Breast epithelium (tissue), 4 donors: ENCODE measurements at places on chromosomes 16 and 17. TPM values are rescaled to one million over a fixed set of nuclear protein-coding genes. Genes with fewer than 3 reads are reported as not detected.
A peak's percentile ranks its signal among the peaks of the same experiment; 100 is the strongest.

DNA sequence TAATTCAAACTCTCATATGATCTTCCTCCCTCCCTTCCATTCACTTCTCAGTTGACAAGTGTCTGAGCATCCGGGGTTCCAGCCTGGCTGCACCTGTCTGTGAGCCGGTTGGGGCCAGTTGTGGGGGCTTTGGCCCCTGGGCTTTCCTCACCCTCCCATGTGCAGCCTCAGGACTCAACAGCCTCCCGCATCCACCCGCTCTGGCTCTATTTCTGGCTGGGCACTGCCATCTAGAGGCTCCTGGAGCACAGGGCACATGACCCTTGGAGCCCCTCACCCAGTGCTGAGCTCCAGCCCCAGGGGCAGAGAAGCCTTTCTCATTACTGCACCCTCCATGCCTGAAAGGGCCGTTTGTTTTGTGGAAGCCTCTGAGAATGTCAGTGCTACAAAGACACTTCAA lies 43.3 kb downstream of the HAPSTR1 start:
- no peaks in the 10 kb centered on the region for H3K36me3 ChIP-seq
- no peaks in the 10 kb centered on the region for H3K27me3 ChIP-seq
- H3K4me3 ChIP-seq: no peak overlapping the region
- DNase-seq: no peak

PYY gene
- total RNA-seq: not detected

SYCE1L gene
- total RNA-seq: 0.48 TPM

GRCh38 chr17:31857920-31858641 lies 963 bp downstream of the COPRS start:
- H3K4me1 ChIP-seq: peaks cover 3% of the 10 kb centered on the region
- peak overlapping the region; percentile 78 for H3K4me3 ChIP-seq
- H3K36me3 ChIP-seq: no peaks in the 10 kb centered on the region
- peak overlapping the region; percentile 91 for H3K27ac ChIP-seq
- no peaks in the 10 kb centered on the region for H3K27me3 ChIP-seq

DNA sequence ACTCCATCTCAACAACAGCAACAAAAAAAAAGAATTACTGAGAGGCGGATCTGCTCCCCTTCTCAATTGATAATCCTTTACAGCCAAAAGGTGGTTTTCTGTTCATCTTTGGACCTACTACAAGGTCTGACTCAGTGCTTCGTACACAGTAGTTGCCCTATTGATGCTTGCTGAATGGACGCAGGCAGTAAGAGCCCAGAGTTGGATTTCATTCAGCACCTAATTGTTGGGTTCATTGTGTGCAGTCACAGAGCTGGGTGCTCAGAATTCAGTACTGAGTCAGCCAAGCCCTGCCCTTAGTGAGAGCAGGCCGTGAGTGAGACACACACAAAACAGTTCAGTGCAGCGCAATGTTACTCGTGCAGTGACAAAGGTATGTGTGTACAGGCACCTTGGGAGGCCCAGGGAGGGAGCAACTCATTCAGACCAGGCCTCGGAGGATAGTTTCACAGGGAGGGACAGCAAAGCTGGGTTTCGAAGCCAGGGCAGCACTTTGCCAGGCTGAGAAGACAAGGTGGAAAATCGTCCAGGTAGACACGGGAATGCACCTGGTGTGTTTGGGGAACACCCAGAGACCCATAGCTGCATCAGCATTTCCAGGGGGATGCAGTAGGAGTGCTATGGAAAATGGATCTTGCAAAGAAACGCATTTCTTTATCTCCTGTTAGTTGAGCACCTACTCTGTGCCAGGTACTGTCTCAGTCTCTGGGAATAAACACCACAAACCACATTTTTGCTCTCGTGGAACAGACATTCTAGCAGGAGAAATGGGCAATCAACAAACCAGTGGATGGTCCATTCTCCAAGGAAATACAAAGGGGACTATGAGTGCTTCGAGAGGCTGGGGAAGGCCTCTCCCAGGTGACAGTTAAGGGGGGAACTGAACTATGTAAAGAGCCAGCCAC lies 18.1 kb upstream of the KRT17 start:
- H3K27ac ChIP-seq: no peak overlapping the region
- H3K27me3 ChIP-seq: no peaks in the 10 kb centered on the region
- H3K4me3 ChIP-seq: no peak overlapping the region

CD7 gene
- total RNA-seq: not detected

DNA sequence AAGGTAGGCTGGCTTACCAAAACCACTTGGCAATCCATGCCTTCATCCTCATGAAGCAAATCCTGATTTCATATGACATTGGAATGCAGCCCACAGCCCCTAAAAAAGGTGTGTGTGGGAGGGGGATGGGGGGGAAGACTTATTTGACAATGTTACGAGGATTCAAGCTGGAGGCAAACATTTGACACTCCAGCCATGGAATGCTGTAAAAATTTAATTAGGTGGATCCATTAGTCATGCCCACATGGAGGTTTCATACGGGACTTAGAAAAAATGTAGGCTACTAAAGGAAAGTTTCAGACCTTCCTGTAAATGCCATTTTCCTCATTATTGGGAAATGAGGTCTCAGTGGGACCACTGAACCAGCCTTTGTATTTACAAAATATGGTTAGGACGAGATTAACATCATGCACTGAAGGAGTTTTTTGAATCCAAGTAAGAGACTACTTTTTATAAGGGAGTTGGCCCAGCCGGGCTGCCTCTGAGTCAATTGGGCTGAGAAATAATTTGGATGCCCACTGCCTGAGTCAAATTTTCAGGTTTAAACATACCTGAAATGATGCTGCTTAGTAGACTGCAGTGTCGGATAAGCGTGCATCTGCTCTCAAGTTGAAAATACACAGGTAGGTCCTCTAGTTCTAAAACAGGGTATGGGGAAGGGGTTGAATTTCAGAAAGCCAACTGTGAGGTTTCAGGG lies 44.6 kb upstream of the MAF start:
- DNase-seq: no peak
- H3K36me3 ChIP-seq: no peaks in the 10 kb centered on the region
- H3K27ac ChIP-seq: no peak overlapping the region

GRCh38 chr17:78971756-78972506 lies 7.8 kb downstream of the LGALS3BP start:
- DNase-seq: no peak
- peaks cover 7% of the 10 kb centered on the region for H3K4me1 ChIP-seq
- no peaks in the 10 kb centered on the region for H3K27me3 ChIP-seq
- no peaks in the 10 kb centered on the region for H3K36me3 ChIP-seq

TAC4 gene
- total RNA-seq: not detected

KRT36 gene
- total RNA-seq: not detected

RGS11 gene
- total RNA-seq: 3.1 TPM

DNA sequence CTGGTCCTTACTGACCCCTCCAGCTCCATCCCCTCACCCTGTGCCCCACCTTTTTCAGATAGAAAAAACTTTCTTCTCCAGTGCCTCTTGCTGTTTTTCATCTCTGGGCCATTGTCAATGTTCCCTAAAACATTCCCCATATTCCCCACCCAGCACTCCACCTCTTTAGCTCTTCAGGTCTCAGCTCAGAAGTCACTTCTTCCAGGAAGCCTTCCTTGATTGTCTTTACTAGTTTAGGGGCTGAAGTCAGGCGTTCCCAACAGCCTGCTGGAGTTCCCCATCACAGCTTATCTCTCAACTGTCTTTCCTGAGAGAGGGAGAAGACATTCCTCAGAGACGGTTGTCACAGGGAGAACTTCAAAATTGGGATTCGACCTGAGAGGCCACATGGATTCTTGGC lies 1.3 kb upstream of the MMP2 start:
- H3K27me3 ChIP-seq: peaks cover 4% of the 10 kb centered on the region
- no peak overlapping the region for H3K4me3 ChIP-seq
- DNase-seq: no peak
- no peaks in the 10 kb centered on the region for H3K36me3 ChIP-seq
- H3K27ac ChIP-seq: peak overlapping the region; percentile 98

SSTR5 gene
- not detected for total RNA-seq

OR1F1 gene
- not detected for total RNA-seq

DNA sequence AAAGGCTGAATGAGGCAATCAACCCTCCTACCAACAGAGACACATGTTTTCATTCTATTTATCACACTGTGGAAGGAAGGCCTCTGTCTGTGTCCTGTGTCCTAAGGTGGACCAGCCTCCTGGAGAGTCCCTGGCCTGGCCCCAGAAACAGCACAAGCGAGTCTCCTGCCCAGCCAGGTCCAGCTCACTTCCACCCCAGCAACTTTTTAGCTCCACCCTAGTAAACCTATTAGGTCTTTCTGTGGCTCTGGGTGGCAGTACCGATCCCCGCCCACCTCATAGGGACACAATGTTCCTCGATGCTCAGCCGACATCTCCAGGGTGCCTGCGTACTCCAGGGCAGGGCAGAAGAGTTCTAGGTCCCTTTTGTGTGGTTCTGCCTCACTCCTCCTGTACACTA lies 10.7 kb downstream of the DRC3 start:
- H3K4me3 ChIP-seq: no peak overlapping the region
- no peak for DNase-seq
- no peaks in the 10 kb centered on the region for H3K27me3 ChIP-seq
- H3K4me1 ChIP-seq: no peaks in the 10 kb centered on the region
- H3K36me3 ChIP-seq: no peaks in the 10 kb centered on the region
- H3K27ac ChIP-seq: peak overlapping the region; percentile 80

DNA sequence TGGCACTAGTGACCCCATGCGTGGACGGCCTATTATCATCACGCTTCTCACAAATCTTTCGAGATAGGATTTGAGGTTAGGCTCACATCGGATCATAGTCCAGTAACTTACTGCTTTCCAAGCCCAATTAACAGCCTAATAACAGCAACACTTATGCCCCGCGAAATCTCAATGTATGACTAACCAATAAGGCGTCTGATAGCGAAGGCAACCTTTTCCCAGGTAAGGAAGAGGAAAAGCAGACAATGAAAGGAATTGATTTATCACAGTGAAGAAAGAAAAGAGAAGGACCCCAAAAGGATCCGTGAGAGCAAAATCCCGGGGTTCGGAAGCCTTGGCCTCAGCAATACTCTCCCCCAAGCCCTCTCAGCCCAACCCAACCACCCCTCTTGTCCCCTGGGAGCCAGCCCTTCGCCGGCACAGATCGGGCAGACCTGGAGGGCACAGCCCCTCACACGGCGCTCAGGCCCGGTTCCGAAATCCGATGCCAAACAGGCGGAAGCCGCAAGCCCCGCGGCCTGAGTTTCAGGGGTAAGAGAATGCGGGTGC lies 534 bp downstream of the GPATCH8 start:
- peak overlapping the region; percentile 92 for H3K27ac ChIP-seq
- H3K4me3 ChIP-seq: peak overlapping the region; percentile 89
- H3K27me3 ChIP-seq: no peaks in the 10 kb centered on the region
- DNase-seq: peak; percentile 21
- H3K4me1 ChIP-seq: no peaks in the 10 kb centered on the region

- H3K4me3 ChIP-seq: peak overlapping the region; percentile 76
- H3K27ac ChIP-seq: peak overlapping the region; percentile 89
- H3K36me3 ChIP-seq: no peaks in the 10 kb centered on the region
- peak; percentile 63 for DNase-seq
- H3K4me1 ChIP-seq: peaks cover 17% of the 10 kb centered on the region
- no peaks in the 10 kb centered on the region for H3K27me3 ChIP-seq
These were observed 1.7 kb downstream of the EMP2 start for GRCh38 chr16:10578474-10579316.

ZFHX3 gene
- 10.8 TPM for total RNA-seq

DNA sequence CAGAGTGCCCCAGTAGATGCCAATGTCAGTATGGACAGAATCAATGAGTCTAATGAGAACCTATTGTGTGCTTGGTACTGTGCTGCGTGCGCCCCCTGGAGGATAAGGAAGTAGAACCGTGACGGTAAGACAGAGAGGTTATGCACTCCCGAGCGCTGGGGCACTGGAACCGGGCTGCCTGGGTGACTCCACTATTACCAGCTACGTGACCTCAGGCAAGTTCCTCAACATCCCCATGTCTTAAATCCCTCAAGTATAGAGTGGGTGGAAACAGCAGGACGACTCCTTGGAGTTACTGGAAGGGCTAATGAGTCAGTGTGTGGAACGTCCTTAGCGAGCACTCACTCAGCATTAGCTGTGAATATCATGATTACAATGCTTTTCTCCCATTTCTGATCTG lies 16.2 kb downstream of the CHST4 start:
- H3K4me3 ChIP-seq: no peak overlapping the region
- DNase-seq: no peak
- no peaks in the 10 kb centered on the region for H3K4me1 ChIP-seq
- no peak overlapping the region for H3K27ac ChIP-seq
- H3K36me3 ChIP-seq: no peaks in the 10 kb centered on the region

IGSF6 gene
- total RNA-seq: 0.33 TPM

CIAPIN1 gene
- total RNA-seq: 33.2 TPM

OR1D2 gene
- not detected for total RNA-seq

KRTAP17-1 gene
- not detected for total RNA-seq

TOX3 gene
- 9.2 TPM for total RNA-seq

GRCh38 chr16:63684149-63685101 lies 1437.4 kb downstream of the CDH11 start:
- no peaks in the 10 kb centered on the region for H3K36me3 ChIP-seq
- no peak overlapping the region for H3K4me3 ChIP-seq
- H3K4me1 ChIP-seq: no peaks in the 10 kb centered on the region
- no peaks in the 10 kb centered on the region for H3K27me3 ChIP-seq

DNA sequence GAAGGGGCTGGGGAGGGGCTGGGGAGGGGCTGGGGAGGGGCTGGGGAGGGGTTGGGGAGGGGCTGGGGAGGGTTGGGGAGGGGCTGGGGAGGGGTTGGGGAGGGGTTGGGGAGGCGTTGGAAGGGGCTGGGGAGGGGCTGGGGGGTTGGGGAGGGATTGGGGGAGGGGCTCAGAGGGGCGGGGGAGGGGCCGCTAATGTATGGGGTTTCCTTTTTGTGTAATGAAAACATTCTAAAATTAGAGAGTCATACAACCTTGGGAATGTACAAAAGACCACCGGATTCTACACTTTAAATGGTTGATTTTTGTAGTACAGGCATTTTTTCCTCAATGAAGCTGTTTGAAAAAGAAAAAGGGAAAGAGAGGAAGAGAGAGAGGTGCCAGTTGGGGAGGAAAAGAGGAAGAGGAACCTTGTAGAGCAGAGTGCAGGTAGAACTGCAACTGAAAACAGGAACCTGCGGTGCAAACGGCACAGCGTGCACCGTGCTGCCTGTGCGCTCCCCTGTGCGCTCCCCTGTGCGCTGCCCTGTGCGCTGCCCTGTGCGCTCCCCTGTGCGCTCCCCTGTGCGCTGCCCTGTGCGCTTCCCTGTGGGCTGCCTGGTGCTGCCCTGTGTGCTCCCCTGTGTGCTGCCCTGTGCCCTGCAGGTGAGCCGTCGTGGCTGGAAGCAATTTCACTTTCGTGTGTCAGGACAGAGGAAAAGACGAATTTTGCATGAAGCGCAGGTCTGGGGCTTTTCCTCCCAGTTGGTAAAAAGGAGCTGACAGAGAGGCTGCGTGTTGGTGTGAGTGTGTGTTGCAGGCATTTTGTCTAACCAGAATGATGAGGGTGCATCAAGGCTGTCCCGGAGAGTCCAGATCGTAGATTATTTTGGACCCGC lies 40.8 kb downstream of the METRNL start:
- H3K4me3 ChIP-seq: no peak overlapping the region
- H3K36me3 ChIP-seq: no peaks in the 10 kb centered on the region
- no peak for DNase-seq
- H3K27ac ChIP-seq: no peak overlapping the region
- H3K27me3 ChIP-seq: no peaks in the 10 kb centered on the region
- peaks cover 3% of the 10 kb centered on the region for H3K4me1 ChIP-seq
